ENCODE measurements at places on chromosomes 12 and 14.
A peak's percentile ranks its signal among the peaks of the same experiment; 100 is the strongest.

DNA sequence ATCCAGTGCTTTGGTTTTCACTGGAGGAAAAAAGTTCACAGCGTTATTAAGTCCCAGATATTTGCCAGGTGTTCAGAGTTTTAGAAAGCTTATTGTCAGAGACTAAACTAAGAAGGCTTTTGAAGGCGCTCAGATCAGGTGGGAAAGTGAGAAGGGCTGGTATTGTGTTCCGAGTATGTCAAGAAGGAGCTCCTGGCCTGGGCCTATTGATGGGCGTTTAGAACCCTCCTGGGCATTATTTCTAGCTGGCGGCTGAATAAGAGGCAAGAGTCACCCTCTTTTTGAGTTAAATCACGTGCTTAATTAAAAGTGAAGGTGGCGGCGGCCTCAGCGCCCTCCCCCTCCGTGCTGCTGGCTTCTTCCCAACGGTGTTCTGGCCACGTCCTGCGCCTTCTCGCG, 20.9 kb upstream of the GNS start:
- no peak for DNase-seq

GRCh38 chr12:1517007-1517406, 77.4 kb downstream of the FBXL14 start:
- no peak for DNase-seq

DNA sequence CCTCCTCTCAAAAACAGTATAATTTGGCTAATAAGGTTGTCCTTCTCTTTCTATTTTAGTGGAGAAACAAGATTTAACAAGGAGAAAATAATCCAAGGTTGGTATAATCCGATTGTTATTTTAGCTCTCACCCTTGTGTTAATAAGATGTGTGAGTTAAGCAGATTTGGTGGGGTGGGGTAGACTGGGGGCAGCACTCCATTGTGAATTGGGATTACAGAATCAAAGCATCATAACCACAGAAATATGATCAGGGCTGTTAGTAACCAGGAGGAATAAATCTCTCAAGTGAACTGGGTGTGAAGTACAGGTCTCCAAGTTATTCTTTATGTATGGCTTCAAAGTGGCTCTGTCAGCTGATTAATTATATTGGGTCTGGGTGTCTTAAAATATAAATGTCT, 10.2 kb downstream of the TIGAR start:
- DNase-seq: no peak

GRCh38 chr12:42128327-42128726, 16.3 kb downstream of the GXYLT1 start:
- no peak for DNase-seq

GRCh38 chr12:115341442-115341841, 657.5 kb upstream of the TBX3 start:
- DNase-seq: peak; percentile 62

- no peak for DNase-seq
Measured at GRCh38 chr14:54435500-54435981, 5.6 kb downstream of the CNIH1 start.

GRCh38 chr14:102220031-102220430, 80.3 kb downstream of the WDR20 start:
- no peak for DNase-seq

DNA sequence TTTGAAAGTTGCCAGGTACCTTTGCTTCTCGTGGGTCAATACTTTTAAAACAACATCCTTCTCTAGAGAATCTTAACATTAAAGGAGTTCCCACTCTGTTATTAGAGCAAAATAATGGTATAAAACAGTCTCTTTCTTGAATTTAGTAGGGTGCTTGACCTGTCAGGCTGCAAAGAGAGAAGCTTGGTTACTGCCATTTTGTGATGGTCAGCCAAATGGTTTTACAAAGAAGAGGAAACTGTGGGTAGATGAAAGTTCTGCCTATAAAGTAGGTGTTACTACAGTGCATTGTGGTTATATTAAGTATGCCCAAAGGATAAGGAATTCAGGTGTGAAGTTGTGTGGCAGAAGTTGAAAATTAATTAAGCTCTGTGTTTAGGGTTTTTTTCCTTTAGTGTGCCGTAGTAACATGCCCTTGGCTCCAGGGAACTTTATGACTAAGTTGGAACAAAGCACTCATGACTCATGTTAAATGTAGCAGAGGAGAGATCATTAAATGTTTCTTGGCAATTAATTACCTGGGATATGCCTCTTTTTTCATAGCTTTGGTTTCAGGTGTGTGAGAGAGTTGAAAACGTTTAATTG, 354.0 kb upstream of the KITLG start:
- DNase-seq: no peak

- DNase-seq: no peak
Measured at GRCh38 chr14:63375769-63376168, 57.0 kb upstream of the GPHB5 start.
